ENCODE measurements at places on chromosomes 1 and 21.

DNA sequence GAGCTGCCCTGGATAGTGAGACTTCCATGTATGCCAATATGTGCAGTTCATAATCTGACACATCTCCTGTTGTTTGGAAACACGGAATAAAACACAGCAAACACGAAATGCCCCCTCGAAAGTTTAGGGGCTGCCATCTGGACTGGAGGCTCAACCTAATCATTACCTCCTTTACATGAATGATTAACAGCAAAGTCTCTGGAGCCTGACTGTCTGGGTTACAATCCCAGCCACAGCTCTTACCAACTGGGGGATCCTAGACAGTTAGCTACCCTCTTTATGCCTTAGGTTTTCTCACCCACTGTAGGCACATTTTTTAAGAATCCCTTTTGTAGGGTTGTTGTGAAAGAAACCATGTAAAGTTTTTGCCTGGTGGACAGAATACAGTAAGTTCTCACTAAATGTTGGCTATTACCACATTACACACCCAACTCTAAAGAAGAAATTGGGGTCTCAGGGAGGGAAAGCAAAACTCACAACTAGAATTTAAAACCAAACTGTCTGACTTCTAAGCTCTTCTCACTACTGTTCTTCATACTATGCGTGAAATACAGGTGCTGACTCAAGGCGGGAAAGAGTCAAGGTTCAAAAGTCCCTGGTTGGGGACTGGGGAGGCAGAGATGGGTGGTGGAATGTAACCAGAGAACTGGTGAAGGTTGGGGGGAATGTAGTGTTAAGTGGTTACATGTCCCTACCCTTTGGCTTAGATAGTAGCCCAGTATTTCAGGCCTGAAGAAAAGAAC, 24.2 kb downstream of the CYP4A22 start:
- DNase-seq = no peak

DNA sequence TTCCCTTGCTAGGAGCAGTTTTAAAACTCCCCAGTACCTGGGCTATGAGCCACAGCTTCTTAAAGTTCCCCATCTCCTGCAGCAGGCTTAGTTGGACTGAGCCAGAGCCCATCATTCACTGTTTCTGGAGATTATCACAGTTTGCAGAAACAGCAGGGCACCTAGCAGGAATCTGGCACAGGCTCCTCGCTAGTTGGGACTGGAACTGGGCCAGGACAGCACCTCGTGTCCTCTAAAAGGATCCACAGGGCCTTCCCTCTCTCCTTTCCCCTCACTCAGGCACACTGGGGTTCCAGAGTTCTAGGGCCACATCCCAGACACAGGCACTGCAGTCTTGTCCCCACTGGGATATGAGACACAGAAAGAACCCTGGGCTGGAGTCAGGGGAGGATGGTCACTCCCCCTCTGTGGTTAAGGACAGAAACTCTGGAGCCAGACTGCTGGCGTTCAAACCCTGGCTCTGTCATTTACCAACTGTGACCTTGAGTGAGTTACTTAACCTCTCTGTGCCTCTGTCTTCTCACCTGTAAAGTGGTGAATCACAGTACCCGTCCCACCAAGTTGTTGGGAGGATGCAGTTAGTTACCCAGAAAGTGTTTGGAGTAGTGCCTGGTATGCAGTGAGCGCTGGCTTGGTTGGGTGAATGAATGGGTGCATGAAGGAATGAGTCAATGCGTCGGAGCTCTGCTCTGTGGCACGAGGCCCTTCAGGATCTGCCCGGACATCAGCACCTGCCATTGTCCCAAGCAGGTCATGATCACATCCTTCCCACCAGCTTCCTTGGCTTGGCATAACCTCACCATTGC, 18.8 kb upstream of the ECE1 start:
- DNase-seq = no peak

GRCh38 chr1:166053395-166053794, 113.4 kb downstream of the FAM78B start:
- DNase-seq = no peak

DNA sequence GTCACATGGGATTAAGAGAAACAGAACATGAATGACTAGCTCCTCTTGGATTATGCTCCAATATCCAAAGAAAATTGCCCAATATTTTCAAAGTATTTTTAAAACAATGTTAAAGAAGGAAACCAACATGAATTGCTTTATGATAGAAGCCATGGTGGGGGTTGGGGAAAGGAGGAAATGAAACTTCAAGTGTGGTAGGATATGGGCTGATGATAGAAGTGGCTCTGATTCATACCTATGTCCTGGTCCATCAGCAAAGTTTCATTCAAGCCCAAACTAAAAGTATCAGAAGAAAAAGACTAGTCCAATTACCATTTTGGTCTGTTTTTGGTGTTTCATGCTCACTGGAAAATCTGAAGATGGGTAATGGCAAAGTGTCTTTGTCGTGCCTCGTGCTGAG, 104.2 kb upstream of the PROX1 start:
- no peak for DNase-seq

Data from stimulated activated naive CD8-positive, alpha-beta T cell treated with anti-CD3 and anti-CD28 coated beads, Interleukin-15, amount 100 ng/mL, for 72 hours (primary cell).